Aorta (tissue), 5 donors: ENCODE measurements at places on chromosomes 5 and 9. TPM values are rescaled to one million over a fixed set of nuclear protein-coding genes. Genes with fewer than 3 reads are reported as not detected.

- peaks cover 3% of the 10 kb centered on the region for H3K4me1 ChIP-seq
- DNase-seq = no peak
- H3K36me3 ChIP-seq = no peaks in the 10 kb centered on the region
- H3K27ac ChIP-seq = no peak overlapping the region
Measured at GRCh38 chr5:72821776-72822175, 5.3 kb downstream of the TNPO1 start.

Gene SERINC5
- 22.1 TPM for total RNA-seq

GRCh38 chr9:94741866-94742265 is 15.4 kb downstream of the AOPEP start:
- no peaks in the 10 kb centered on the region for H3K36me3 ChIP-seq
- H3K27me3 ChIP-seq = no peaks in the 10 kb centered on the region
- peaks cover 7% of the 10 kb centered on the region for H3K4me1 ChIP-seq
- DNase-seq = no peak
- H3K27ac ChIP-seq = no peak overlapping the region

Gene ADGRD2
- total RNA-seq = not detected

Gene HINT1
- 133 TPM for total RNA-seq

DNA sequence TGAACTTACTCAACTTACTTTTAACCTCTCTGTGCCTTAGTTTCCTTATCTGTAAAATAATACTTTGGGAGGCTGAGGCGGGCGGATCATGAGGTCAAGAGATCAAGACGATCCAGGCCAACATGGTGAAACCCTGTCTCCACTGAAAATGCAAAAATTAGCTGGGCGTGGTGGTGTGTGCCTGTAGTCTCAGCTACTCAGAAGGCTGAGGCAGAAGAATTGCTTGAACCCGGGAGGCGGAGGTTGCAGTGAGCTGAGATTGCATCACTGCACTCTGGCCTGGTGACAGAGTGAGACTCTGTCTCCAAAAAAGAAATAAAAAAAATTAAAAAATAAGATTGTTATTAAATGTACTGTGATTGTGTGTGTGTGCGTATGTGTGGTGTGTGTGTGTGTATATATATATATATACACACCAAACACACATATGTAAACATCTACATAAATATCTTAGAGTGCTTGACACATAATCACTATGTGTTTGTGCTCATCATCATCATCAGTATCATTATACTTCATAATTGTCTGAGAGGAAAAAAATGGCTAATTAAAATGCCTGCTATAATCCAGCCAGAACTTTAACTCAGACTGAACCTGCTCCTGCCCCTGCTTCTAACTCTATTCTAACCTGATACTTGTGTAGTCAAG is 312.8 kb downstream of the FER start:
- no peak overlapping the region for H3K27ac ChIP-seq
- no peaks in the 10 kb centered on the region for H3K36me3 ChIP-seq
- no peak overlapping the region for H3K4me3 ChIP-seq

Gene IL17B
- 2.8 TPM for total RNA-seq

Gene DOCK8
- total RNA-seq = 42.8 TPM

- no peak overlapping the region for H3K4me3 ChIP-seq
- H3K36me3 ChIP-seq = no peaks in the 10 kb centered on the region
- DNase-seq = no peak
- H3K27me3 ChIP-seq = no peaks in the 10 kb centered on the region
- H3K4me1 ChIP-seq = no peaks in the 10 kb centered on the region
Measured at GRCh38 chr9:120369608-120370220, 210.3 kb downstream of the CDK5RAP2 start.

GRCh38 chr5:107020626-107021025 is 650.1 kb downstream of the EFNA5 start:
- no peak overlapping the region for H3K27ac ChIP-seq
- no peak overlapping the region for H3K4me3 ChIP-seq
- H3K4me1 ChIP-seq = peaks cover 2% of the 10 kb centered on the region
- no peak for DNase-seq

GRCh38 chr5:157463621-157464518 is 3.9 kb downstream of the NIPAL4 start:
- no peaks in the 10 kb centered on the region for H3K4me1 ChIP-seq
- H3K36me3 ChIP-seq = no peaks in the 10 kb centered on the region
- DNase-seq = peak; percentile 6
- no peak overlapping the region for H3K4me3 ChIP-seq
- no peaks in the 10 kb centered on the region for H3K27me3 ChIP-seq

DNA sequence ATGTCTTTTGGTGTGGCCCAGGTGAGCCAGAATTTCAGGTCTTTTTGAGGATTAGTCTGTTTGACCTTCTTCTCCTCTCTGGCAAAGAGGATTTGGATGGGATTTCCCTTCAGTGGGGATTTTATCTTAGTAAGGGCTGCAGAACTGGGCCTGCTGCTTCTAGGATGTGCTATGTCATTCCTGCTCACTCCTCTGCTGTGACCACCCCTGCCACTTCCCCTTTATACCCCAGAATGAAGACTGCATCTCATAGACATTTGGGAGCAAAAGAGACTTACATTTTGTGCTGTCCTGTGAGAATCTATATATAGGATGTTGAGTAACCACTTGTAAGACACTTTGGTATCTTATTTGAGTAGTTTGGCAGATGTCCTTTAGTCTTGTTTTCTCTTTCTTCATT is 76.2 kb downstream of the ARHGAP26 start:
- no peak for DNase-seq
- H3K36me3 ChIP-seq = no peaks in the 10 kb centered on the region
- H3K27me3 ChIP-seq = no peaks in the 10 kb centered on the region
- peaks cover 3% of the 10 kb centered on the region for H3K4me1 ChIP-seq
- no peak overlapping the region for H3K27ac ChIP-seq

Gene ADAMTSL1
- total RNA-seq = 54.2 TPM

GRCh38 chr5:96173366-96173765 is 211.7 kb upstream of the ELL2 start:
- H3K4me1 ChIP-seq = no peaks in the 10 kb centered on the region
- no peak overlapping the region for H3K4me3 ChIP-seq
- no peak for DNase-seq
- H3K36me3 ChIP-seq = no peaks in the 10 kb centered on the region

DNA sequence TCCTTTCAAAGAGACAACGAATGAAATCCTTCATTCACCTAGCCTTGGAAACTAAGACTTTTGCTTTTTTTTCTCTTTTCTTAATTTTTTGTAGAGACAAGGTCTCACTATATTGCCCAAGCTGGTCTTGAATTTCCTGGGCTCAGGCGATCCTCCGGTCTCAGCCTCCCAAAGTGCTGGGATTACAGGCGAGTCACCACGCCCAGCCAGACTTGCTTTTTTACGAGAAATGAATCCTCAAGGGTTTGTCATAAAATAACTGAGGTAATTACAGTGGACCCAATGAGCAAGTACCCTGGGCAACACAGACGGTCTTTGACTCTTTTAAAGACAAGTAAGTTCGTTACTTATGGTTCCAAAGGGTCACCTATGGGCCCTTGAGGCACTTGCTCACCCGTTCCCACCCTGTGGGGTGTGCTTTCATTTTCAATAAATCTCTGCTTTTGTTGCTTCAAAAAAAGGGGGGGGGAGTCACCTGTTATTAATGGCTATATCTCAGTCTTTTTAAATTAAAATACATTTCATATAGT is 70.4 kb downstream of the TRPM6 start:
- H3K4me3 ChIP-seq = no peak overlapping the region
- no peaks in the 10 kb centered on the region for H3K4me1 ChIP-seq
- no peaks in the 10 kb centered on the region for H3K27me3 ChIP-seq
- no peaks in the 10 kb centered on the region for H3K36me3 ChIP-seq
- H3K27ac ChIP-seq = no peak overlapping the region

DNA sequence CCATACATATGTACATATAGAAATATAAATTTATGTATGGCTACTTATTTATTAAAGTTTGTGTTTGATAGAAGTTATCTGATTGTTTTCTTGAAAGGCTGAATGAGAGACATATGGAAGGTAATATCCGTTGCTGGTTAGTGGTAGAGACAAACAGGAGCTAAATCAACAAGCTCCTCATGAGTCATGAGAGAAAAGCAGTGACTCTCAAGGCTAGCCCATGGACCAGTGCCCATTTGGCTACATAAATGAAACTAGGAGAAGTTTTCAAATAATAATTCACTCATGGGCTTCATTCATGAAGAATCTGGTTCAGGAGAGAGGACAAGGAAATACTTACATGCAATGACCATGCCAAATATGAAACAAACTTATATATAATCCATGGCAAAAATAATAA is 504.5 kb upstream of the ITGA1 start:
- no peak for DNase-seq
- H3K27ac ChIP-seq = no peak overlapping the region
- H3K4me1 ChIP-seq = no peaks in the 10 kb centered on the region
- no peaks in the 10 kb centered on the region for H3K36me3 ChIP-seq
- no peak overlapping the region for H3K4me3 ChIP-seq
- no peaks in the 10 kb centered on the region for H3K27me3 ChIP-seq

DNA sequence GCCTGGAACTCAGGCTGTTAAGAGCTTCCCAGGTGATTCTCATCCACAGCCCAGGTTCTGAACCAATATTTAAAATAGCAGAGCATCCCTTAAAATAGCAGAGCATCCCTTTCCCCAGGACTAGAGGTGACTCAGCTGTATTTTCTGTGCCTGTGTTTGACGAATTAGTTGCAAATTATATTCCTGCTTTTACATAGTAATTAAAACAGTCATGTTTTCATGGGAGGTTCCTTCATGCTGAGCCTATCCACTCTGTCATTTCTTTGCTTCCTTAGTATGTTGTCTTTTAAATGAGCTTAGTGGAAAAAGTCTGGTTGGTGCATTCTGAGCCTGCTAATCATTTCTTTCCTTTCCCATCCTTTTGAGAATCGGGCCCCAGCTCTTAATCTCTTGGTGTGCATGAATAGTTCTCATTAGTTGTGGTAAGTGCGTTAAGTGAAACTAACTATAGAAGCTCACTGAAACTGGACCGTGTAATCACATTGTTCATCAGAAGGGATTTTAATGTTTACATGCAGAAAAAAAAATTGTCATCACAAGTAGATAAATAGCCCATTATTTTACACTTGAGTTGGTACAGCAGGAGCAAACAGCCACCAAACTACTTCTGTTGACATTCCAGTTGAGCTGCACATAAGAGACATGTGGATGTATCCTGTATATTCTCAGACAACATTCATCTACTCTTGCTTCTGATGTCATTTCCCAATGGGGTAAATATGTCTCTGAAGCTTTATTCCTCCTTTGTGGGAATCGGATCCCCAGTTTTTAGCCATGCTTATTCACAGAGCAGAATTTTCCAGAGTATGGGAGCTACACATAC is 596.9 kb upstream of the WWC1 start:
- DNase-seq = no peak
- H3K4me3 ChIP-seq = no peak overlapping the region
- no peaks in the 10 kb centered on the region for H3K36me3 ChIP-seq
- no peaks in the 10 kb centered on the region for H3K27me3 ChIP-seq

GRCh38 chr9:107636571-107637381 is 147.2 kb upstream of the KLF4 start:
- no peak for DNase-seq
- H3K27ac ChIP-seq = peak overlapping the region; percentile 95
- no peaks in the 10 kb centered on the region for H3K4me1 ChIP-seq
- no peaks in the 10 kb centered on the region for H3K36me3 ChIP-seq
- H3K27me3 ChIP-seq = no peaks in the 10 kb centered on the region
- H3K4me3 ChIP-seq = no peak overlapping the region

DNA sequence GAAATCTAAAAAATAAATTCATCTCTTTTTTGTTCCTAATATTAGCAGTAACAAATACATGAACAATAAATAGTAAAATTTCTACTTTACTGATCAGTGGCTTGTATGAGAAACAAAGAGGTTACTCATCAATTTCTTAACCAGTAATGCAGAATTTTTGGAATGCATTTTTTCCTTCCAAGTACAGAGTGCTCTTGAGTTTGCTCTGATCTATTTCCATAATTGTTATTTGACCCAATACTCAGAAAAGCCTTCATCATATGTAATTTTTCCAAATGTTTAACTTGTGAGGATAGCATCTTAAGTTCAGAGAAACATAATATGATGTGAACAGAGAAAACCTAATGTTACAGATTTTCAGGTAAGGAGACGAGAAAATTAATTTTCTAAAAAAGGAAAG is 47.3 kb downstream of the FBN2 start:
- no peaks in the 10 kb centered on the region for H3K4me1 ChIP-seq
- H3K27me3 ChIP-seq = no peaks in the 10 kb centered on the region
- no peak for DNase-seq
- H3K27ac ChIP-seq = no peak overlapping the region
